ENCODE measurements at places on chromosomes 2 and 18. TPM values are rescaled to one million over a fixed set of nuclear protein-coding genes. Genes with fewer than 3 reads are reported as not detected.

- no peaks in the 10 kb centered on the region for H3K27me3 ChIP-seq
- no peaks in the 10 kb centered on the region for H3K36me3 ChIP-seq
- DNase-seq, result no peak
- no peak overlapping the region for H3K27ac ChIP-seq
- no peak overlapping the region for H3K4me3 ChIP-seq
Observed at GRCh38 chr2:232667989-232668583, 29.0 kb upstream of the GIGYF2 start.

DNA sequence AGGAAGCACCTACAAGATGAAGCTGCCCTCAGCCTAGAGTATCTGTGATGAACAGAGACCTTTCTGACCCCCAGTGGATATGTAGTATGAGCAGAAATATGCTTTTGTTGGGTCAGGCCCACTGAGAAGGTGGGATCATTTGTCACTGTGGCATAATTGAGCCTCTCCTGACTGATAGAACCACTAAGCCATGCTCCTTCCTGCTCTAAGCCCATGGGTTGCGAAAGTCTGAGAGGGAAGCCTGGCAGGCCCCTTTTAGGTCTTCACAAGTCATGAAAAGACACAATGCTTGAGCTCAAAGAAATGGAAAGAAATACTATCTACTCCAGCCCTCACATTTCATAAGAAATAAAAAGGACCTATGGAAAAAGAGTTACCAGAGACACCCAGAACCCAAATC lies 127.7 kb downstream of the TNS1 start:
- H3K4me3 ChIP-seq, result no peak overlapping the region
- peaks cover 12% of the 10 kb centered on the region for H3K4me1 ChIP-seq
- no peaks in the 10 kb centered on the region for H3K27me3 ChIP-seq
- peak overlapping the region; percentile 5 for H3K27ac ChIP-seq

GRCh38 chr2:98383166-98383565 lies 36.9 kb downstream of the CNGA3 start:
- peaks cover 15% of the 10 kb centered on the region for H3K4me1 ChIP-seq
- no peak for DNase-seq
- H3K4me3 ChIP-seq, result no peak overlapping the region
- no peaks in the 10 kb centered on the region for H3K27me3 ChIP-seq

DNA sequence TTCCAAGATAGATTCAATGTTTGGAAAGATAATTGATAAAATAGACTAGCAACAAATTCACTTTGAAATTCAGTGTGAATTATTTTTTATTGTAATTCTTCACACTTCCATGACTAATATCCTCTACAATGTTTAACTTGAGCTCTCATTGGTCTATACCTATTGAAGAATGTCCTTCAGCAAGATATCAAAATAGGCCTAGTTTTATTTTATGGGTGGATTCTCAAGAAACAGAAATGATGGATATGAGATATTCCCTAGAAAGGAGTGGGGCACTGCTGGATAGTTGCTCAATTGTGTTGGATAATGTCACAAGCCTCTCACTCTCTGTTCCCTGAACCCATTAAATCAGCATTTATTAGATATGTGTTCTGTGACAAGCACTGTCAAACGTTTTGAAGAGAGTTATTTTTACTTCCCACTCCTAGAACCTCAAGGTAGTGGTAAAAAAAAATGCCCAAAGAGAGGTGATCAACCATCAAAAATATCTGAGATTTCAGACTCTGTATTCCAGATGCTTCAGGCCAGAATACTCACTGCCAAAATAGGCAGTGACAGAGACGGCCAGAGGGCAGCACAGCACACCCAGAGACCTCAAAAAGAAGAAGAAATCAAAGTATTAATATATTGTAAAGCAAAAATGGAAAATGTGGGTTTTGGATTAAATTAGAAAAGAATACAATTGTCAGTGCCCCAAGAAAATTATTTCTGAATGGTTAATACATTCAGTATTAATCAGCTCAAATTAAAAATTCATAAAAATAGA lies 87.5 kb downstream of the TRIB2 start:
- DNase-seq, result no peak
- H3K36me3 ChIP-seq, result no peaks in the 10 kb centered on the region

DNA sequence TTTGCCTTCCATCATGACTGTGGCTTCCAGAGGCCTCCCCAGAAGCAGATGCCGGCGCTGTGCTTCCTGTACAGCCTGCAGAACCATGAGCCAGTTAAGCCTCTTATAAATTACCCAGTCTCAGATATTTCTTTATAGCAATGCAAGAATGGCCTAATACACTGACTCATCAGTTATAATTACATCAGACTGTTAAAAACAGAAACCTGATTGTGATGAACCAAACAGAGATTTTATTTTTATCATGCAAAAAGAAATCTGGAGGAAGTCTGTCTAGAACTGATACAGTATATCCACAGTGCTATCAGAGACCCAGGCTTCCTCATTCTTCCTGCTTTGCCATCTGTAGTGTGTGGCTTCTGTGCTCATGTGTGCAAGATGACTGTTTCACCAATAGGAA lies 93.4 kb upstream of the MEX3C start:
- H3K27ac ChIP-seq, result no peak overlapping the region
- no peak for DNase-seq
- no peaks in the 10 kb centered on the region for H3K36me3 ChIP-seq
- H3K27me3 ChIP-seq, result no peaks in the 10 kb centered on the region

- DNase-seq, result no peak
- H3K36me3 ChIP-seq, result no peaks in the 10 kb centered on the region
- H3K4me1 ChIP-seq, result no peaks in the 10 kb centered on the region
- H3K27ac ChIP-seq, result no peak overlapping the region
- no peak overlapping the region for H3K4me3 ChIP-seq
- H3K27me3 ChIP-seq, result no peaks in the 10 kb centered on the region
Observed at GRCh38 chr2:19669126-19669525, 232.7 kb downstream of the TTC32 start.

DNA sequence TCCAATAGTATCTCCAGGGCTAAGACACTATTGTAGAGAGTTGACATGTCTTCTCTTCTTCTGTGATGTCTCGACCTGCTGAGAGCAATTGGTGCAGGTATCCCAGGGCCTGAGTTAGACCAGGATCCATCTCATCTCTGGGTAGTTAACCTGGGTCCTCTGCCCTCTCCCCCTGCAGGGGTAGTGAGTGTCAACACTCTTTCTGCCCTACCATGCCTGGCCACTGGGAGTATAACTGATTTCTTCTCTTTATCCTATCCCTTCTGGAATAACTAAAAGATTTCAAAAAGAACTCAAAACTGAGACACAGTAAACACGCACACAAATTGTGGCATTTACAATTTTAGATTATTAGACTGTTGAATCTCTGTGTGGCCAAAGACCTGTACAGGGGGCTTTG lies 20.8 kb upstream of the SIX3 start:
- peaks cover 10% of the 10 kb centered on the region for H3K27me3 ChIP-seq
- no peaks in the 10 kb centered on the region for H3K4me1 ChIP-seq
- H3K36me3 ChIP-seq, result no peaks in the 10 kb centered on the region
- H3K27ac ChIP-seq, result no peak overlapping the region
- no peak overlapping the region for H3K4me3 ChIP-seq

DNA sequence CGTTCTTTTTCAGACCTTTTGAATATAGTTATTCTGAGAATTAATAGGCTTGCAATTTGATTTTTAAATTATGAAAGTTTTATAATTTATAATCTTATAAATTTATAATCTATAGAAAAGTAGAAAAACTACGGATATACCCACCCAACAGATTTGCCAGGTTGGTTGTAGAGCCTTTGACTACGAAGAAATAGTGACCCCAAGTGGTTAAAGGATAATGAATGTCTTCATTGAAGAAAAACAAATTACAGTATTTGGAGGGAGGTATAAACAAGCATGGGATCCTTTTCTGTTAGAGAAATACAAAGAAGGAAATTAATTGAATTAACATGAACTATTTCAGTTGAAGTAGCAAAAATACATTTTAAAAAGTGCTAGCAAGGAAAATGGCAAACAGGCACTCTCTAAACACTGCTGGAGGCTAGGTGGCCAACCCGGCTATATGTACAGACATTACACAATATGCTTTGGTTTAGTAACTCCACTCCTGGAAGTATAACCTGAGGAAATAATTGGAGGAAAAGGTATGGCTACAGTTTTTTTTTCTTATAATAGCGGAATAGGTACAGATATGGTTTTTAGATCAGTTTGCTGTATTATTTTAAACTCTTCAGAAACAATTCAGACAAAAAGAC lies 110.9 kb downstream of the MIB1 start:
- H3K27me3 ChIP-seq, result no peaks in the 10 kb centered on the region
- H3K4me3 ChIP-seq, result no peak overlapping the region
- no peak overlapping the region for H3K27ac ChIP-seq
- DNase-seq, result no peak

DNER gene
- 0.23 TPM for total RNA-seq

SPATA3 gene
- not detected for total RNA-seq

GKN2 gene
- total RNA-seq, result not detected

ANKRD62 gene
- total RNA-seq, result not detected

FBXO36 gene
- 1.1 TPM for total RNA-seq
